ENCODE measurements at places on chromosomes 16 and 17. TPM values are rescaled to one million over a fixed set of nuclear protein-coding genes. Genes with fewer than 3 reads are reported as not detected.

The SLC12A3 gene
- total RNA-seq, result not detected

The KRTAP4-5 gene
- not detected for total RNA-seq

The KCNJ2 gene
- 7.9 TPM for total RNA-seq

The PITPNM3 gene
- 0.32 TPM for total RNA-seq

The EFCAB5 gene
- total RNA-seq, result 0.67 TPM

GRCh38 chr16:11417487-11417886 is 72.2 kb downstream of the RMI2 start:
- no peak overlapping the region for H3K27ac ChIP-seq
- H3K27me3 ChIP-seq, result no peaks in the 10 kb centered on the region
- H3K4me1 ChIP-seq, result no peaks in the 10 kb centered on the region

DNA sequence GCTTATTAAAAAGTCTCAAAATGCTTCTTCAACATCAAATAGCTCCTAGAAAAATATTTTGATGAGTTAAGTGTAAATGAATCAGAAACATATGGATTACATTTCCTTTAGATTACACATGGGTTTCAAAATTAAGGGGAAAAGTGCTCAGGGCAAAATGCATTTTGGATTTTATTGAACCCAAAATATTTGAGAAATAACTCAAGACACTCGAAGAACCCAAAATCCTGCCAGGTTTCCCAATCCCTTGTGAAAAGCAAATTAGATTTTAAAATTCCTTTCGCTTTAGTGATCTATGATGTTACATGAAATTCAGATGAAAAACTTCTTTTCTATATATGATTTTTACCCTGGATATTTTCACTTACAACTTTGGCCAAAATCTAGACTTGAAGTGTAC is 847.4 kb upstream of the SOX9 start:
- H3K4me3 ChIP-seq, result no peak overlapping the region
- H3K4me1 ChIP-seq, result no peaks in the 10 kb centered on the region
- no peak for DNase-seq
- no peak overlapping the region for H3K27ac ChIP-seq
- no peaks in the 10 kb centered on the region for H3K36me3 ChIP-seq
- H3K27me3 ChIP-seq, result no peaks in the 10 kb centered on the region

DNA sequence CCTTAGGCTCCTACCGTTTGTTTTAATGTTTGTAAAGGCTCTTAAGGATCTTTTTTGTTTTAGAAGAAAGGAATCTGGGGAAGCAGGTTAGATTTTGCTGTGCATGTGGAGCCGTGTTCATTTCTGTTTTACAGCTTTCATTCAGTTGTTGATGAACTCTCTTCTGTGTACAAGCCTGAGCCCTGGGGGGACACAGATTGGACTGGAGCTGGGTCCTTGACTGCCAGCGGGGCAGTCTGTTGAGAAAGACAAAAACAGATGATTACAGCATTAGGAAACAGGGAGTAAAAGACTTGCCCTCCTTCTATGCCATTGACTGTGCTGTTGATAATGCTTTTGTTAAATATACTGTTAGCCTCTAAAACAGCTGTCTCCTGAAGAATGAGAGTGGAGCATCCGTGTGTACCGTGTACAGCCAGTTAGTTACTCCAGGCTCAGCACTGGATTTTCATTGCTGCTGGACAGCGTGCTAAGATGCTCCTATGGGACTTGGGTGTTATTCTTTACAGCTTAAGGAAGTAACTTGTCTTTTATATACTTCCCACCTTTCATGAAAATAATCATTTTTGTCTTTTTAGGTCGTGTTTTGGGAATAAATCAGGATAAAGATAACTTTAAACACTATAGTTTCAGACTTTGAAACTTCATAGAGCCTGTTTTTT is 3.2 kb downstream of the MAP1LC3B start:
- peak overlapping the region; percentile 37 for H3K27ac ChIP-seq
- DNase-seq, result no peak
- peaks cover 29% of the 10 kb centered on the region for H3K36me3 ChIP-seq
- H3K4me1 ChIP-seq, result peaks cover 40% of the 10 kb centered on the region

DNA sequence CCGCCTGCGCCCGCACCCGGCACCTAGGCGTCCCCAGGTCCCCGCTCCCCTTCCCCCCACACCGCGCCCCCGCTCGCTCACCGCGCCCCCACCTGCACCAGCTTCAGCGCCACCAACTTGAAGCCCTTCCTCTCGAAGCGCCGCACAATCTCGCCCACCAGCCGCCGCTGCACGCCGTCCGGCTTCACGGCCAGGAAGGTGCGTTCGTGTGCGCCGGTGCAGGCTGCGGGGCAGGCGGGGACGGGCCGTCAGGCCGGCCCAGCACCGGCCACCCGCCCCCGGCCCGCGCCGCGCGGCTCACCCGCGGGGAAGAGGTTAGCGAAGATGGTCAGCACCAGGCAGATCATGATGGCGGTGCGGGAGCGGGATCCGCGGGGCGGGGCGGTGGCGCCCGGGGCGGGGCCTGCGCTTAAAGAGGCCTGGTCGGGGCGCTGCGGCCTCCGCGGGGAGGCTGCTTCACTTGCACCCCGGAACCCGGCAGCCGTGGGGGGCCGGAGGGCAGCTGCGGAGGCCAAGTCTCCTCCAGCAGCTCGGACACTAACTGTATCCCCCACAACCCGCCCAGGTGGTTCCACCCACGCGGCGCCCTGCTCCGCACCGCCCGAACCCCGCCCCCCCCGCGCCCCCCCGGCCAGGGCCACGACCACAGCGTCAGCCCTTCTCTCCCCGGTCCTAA is at the start of gene NME3:
Gene NME3, minus strand, starts transcription at position 356 of the 676 bp plus-strand sequence. Its CDS starts 9 bp downstream, at position 347.
- H3K27me3 ChIP-seq, result no peaks in the 10 kb centered on the region
- H3K27ac ChIP-seq, result peak within 1 kb of the TSS; percentile 90
- DNase-seq, result peak; percentile 88
- H3K36me3 ChIP-seq, result peaks cover 4% of the 10 kb centered on the region
- H3K4me3 ChIP-seq, result peak within 1 kb of the TSS; percentile 76
- H3K4me1 ChIP-seq, result peaks cover 18% of the 10 kb centered on the region

GRCh38 chr16:27424772-27425498 is 23.0 kb downstream of the IL21R start:
- no peak overlapping the region for H3K4me3 ChIP-seq
- H3K27ac ChIP-seq, result no peak overlapping the region
- H3K36me3 ChIP-seq, result no peaks in the 10 kb centered on the region
- no peaks in the 10 kb centered on the region for H3K27me3 ChIP-seq

DNA sequence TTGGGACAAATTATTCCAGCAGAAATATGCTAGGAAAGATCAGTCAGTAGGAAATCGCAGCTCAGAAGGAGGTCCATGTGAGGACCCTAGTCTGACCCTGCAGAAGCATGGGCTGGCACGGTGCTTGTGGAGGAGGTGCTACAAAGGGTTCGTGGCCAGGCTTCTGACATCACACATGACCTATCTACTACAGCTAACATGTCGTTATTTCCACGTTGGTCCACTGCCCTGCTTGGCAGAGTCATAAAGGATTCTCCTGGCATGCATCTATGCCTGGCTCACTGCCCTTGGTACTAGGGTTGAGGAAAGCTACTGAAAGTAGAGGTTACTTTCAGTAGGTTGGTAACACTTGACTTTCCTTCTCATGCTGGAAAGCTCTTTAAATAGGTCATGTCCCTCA is 118.1 kb upstream of the SHISA6 start:
- H3K4me3 ChIP-seq, result no peak overlapping the region
- no peaks in the 10 kb centered on the region for H3K36me3 ChIP-seq

- H3K27ac ChIP-seq, result no peak overlapping the region
- H3K27me3 ChIP-seq, result no peaks in the 10 kb centered on the region
These were observed 3.7 kb upstream of the ERN1 start for GRCh38 chr17:64133546-64134215.

DNA sequence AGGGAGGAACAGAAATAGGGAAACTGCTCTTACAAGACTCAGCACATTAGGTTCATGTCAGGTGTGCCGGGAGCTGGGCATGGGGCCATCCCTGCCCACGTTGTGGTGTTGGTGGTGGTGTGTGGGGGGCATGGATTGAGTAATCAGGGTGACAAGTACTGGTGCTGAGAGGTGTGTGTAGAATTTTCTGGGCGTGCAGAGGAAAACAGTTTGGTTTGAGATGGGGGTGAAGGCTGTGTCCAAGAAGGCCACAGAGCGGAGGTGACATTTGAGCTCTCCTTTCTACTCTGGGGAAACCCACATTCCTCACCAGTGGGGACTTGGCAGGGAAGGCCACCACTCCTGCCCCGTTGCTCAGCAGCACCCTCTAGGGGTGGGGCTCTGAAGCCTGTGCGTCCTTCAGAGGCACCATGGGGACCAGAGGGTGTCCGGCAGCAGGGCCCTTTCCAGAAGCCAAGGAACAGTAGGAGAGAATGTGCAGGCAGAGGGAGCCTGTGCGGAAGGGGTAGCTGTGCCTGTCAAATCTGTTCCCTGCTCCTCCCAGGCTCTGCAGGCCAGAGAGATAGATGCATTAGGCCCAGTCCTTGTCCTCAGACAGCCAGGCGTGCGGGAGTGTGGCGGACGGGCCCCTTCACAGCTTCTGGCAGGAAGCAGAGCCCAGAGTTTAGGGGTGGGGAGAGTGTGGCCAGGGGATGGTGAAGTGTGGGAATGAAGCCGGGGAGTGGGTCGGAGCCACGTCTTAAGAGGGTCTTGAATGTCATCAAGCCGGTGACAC is 48.7 kb upstream of the GSE1 start:
- peak overlapping the region; percentile 73 for H3K27ac ChIP-seq
- no peak overlapping the region for H3K4me3 ChIP-seq
- H3K27me3 ChIP-seq, result no peaks in the 10 kb centered on the region
- peaks cover 39% of the 10 kb centered on the region for H3K4me1 ChIP-seq
- H3K36me3 ChIP-seq, result no peaks in the 10 kb centered on the region

- no peaks in the 10 kb centered on the region for H3K27me3 ChIP-seq
- no peak overlapping the region for H3K27ac ChIP-seq
- H3K36me3 ChIP-seq, result no peaks in the 10 kb centered on the region
- H3K4me3 ChIP-seq, result no peak overlapping the region
These were observed 2.7 kb downstream of the METRN start for GRCh38 chr16:717450-718245.

GRCh38 chr17:45752246-45752645 is 31.9 kb upstream of the CRHR1 start:
- peaks cover 7% of the 10 kb centered on the region for H3K27me3 ChIP-seq
- H3K36me3 ChIP-seq, result no peaks in the 10 kb centered on the region
- H3K4me3 ChIP-seq, result no peak overlapping the region
